ENCODE measurements at places on chromosomes 5 and 9.

DNA sequence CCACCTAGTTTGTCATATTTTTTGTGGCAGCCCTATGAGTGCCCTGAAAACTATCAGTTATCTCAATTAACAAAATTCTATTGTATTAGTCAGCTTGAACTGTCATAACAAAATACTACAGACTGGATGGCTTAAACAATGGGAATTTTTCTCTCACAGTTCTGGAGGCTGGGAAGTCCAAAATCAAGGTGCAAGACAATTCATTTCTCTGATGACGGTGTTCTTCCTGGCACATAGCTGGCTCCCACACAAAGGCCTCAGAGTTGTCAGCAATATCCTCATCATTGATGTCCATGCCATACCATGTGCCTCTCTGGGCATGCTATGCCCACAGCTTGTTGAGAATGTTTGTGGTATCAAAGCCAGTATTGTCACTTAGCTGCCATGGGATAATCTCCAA, 691.9 kb downstream of the NR2F1-AS1 start:
- DNase-seq: no peak

GRCh38 chr9:116959809-116960208, 272.7 kb downstream of the TRIM32 start:
- no peak for DNase-seq

DNA sequence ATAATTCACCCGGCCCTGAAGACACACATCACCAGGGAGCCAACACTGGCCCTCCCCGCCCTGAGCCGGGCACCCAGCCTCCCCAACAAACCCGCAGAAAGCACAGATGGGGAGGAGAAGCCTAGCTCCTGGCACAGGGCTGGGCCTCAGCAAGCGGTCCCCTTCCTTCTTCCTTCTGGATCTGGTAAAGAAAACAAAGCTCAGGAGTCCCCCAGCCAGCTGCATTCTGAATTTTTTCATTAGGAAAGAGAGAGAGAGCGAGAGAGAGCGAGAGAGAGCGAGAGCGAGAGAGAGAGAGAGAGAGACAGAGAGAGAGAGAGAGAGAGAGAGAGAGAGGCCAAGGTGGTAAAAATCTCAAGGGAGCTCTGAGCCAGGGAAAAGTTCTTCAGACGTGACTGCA, 195.7 kb downstream of the CRB2 start:
- DNase-seq: no peak

DNA sequence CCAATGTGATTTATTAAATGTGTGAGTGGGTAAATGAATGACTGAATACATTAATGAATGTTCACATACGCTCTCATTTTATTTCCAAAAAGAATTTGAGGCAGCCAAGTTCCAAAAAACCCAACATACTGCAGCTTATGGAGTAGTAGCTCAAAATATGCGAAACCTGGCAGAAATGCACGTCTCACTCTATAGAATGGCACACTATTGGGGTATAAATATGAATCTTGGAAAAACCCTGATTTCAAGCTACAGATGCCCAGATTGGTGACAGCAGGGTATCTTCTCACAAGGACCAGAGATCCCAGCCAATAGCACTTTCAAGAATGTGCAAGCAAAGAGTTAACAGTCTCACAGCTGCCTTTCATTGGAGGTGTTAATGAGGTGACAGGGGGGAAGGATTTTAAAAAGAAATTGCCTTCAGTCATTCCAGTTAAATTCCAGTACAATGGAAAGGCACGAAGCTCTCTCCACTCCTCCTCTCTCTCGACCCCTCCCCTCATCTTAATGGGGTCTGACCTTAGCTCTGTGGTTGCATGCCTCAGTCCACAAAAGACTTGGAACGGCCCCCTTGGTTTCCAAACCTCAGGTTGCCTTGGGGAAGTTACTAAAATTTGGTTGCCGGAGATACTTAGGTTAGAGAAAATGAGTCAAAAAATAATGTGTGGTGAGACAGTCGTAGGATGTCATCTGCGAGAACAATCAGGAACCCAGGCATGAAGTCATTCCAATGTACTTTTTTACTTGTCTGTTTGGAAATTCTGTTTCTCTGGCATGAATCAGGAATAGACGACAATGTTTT, 307.4 kb downstream of the NFIB start:
- DNase-seq: no peak

DNA sequence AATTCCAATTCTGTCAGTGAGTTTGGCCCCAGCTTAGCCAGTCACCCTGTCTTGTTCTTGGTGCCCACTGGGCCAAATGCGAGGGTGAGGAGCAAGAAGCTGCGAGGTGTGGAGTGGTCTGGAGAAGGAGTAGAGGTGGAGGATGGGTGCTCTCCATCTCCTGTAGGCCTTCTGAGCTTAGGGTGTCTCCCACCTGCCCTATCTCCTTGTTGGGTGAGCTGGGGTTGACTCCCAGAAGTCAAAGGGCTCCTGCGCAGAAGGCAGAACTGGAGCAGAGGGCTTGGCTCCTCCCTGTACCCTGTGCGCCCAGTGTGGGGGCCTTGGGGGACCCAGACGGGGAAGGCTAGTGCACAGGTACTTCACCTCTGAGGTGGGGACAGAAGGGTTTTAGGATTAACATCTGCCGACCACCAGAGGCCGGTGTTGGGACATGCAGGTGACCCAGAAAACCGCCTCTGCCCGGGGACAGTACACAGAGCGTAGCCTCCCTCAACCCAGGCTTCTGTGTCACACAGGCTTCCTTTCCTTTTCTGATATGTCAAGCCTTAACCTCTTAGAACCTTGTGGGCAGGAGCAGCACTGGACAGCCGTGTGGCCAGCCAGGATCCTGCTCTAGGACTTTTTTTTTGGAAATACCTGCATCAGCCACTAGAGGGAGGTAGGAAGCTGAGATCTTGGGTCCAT, 16.9 kb downstream of the IL5 start:
- DNase-seq: peak; percentile 14

DNA sequence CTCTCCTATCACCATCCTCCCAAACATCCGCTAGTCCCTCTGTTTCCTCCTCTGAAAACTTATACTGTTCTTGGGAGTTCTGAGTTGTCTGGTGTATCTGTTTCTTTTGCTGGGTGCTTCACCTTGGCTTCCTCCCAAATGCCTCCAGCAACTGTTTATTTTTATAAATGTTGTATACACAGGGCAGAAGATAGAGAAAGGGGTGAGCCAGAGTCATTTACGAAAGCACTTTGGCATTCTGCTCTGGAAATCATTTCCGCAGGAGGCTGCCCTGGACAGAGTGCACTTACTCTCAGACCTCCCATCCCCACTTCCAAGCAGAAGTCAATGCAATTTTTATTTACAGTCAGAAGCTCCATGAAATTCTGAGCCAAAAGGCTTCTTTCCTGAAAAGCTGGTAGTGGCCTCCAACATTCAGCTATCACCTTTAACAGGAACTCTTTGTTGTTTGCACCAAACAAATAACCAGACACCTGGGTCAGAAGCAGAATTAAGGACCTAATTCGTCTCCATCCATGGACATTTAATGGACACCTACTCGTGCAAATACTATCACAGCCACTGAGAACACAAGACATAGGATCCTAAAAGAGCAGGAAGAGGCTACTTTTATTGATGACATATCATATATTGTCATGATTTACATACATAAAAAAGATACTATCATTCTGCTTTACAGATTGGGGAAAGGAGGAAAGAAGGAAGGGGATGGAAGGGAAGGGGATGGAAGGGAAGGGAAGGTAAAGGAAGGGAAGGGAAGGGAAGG, 229.5 kb upstream of the PAPPA start:
- DNase-seq: no peak

- DNase-seq: no peak
These were observed 45.4 kb downstream of the SPATA31C2 start for GRCh38 chr9:88092797-88093331.

DNA sequence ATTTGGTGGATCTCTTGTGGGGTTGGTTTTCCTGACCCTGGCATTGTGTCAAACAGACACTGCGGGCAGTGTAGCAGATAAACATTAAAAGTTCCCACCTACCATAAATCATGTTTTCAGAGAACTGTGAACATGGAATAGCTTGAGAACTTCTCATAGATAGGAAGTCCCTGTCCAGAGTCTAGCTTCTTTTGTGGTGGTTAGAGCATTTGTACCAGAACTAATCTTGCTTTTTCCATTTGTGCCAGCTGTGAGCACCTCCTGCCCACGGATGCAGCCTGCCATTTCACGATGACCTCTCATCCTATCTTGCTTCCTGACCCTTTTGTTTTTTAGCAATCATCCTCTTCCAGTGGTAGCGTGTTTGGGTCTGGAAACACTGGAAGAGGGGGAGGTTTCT, 61.4 kb downstream of the FAM78A start:
- no peak for DNase-seq

GRCh38 chr9:75892216-75892911, 1.9 kb downstream of the PCSK5 start:
- no peak for DNase-seq

DNA sequence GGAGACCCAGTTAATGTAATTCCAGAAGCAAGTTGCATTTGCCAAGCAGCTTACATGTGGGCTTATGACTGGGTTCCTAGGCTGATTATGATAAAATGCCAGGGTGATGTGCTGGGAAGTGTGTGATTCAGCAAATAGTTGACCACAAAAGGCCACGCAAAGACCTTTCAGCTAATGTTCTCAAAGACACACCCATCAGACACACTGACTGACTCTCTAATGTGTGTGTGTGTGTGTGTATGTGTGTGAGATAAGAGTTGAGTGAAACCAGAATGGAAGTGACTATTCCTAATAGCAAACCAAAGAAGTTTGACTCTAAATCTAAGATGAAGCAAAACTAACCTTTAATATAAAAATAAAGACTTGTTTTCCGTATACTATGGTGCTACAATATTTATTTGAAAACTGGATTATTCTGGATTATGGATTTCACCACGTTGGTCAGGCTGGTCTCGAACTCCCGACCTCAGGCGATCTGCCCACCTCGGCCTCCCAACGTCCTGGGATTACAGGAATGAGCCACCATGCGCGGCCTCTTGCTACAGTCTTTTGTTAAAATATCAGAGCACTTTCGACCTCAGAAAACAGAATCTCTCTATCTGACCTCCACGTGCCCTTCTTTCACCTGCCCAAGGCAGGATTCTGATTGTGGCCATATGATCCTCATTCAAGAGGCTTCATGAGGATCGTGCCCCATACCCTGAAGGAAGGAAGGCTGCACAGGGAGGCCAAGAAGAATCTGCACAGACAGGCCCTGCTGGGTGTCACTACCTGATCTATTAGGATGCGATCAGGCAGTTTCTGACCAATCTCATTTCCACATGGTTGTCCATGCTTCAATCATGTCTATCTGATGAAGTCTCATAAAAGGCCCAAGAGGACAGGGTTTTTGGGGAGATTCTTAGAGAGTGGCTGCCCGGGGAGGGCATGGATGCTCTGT, 75.6 kb downstream of the USP20 start:
- no peak for DNase-seq

GRCh38 chr5:67361932-67362729, 165.5 kb upstream of the CD180 start:
- no peak for DNase-seq

DNA sequence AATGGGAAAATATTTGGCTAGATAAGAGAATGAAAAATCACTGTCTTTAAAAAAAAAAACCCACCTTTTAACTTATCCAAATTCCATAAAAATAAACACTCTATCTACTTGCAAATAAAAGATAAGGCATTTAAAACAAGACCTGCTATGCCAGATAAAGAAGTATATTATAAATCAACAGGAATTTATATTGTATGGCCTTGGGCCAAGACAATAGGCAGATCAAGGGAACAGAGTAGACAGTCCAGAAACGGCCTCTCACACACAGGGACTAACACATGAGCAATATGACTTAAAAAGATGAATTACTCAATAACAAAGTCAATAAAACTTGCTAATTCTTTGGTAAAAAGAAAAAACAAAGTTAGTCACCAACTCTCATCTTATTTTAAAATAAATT, 34.7 kb upstream of the ICE1 start:
- DNase-seq: no peak

DNA sequence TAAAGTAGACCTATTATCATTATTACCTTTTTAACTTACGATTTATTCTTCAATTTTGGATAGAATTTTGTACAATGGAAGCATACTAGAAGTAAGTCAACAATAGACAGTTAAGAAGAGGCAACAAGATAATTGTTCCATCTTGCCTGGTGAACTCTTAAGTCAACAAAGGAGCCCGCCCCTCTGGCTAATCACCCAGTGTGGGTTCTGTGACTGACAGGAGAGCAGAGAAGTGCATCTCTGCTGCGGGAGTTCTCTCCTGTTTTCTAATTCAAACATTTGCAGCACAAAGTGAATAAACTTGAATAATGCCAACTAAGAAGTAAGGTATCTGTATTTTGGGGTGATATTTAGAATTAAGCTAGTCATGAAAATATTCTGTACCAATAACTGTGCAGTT, 6.7 kb upstream of the ISL1 start:
- no peak for DNase-seq

DNA sequence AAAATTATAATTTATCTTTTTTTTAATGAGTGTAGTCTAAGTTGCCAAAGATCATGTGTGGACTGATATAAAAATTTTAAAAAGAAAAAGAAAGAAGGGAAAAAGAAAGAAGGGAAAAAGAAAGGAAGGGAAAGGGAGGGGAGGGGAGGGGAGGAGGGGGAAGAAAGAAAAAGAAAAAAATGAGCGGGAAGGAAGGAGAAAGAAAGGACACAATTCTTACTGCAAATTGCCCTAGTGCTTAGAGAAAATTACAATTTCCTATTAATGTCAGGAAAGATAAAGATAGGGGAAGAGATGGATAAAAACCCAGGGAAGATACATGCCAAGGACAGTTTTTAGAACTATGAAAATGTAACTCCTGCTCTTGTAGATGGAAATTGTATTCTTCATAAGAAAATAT, 789.7 kb upstream of the GRAMD2B start:
- no peak for DNase-seq

DNA sequence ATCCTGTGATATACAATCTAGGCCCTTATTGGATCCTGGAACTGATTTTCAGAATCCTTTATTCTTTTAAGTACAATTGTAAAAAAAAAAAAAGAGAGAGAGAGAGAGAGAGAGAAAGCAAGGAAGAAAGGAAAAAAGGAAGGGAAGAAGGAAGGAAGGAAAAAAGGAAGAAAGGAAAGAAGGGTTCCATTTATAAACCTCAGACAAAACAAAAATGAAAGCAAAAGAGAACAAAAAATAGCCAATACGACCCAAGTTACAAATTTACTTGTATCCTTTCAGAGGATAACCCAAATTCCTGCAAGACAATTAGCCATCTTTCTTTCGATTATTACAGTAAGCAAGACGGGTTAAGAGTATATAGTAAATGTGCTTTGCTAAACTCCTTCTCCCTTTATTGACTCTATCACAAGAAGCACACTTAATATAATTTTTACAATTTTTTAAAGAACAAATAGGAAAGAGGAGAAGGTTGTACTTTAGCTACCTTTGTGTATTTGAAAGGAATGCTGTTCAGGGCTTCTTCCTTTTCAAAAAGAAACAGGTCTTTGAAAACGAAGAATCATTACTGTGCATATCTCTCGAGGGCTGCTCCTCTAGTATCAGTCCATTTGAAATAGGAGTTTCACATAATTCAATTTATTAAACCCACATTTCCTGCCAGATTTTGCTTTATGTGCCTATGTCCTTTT, 543.3 kb downstream of the RAB3C start:
- DNase-seq: no peak

GRCh38 chr9:89153232-89154017, 25.2 kb downstream of the SHC3 start:
- no peak for DNase-seq

GRCh38 chr5:119036101-119036762, 34.7 kb upstream of the DMXL1 start:
- DNase-seq: no peak

GRCh38 chr9:137161558-137162486, 8.0 kb downstream of the LRRC26 start:
- no peak for DNase-seq
